ENCODE measurements at places on chromosomes 6 and 20.

DNA sequence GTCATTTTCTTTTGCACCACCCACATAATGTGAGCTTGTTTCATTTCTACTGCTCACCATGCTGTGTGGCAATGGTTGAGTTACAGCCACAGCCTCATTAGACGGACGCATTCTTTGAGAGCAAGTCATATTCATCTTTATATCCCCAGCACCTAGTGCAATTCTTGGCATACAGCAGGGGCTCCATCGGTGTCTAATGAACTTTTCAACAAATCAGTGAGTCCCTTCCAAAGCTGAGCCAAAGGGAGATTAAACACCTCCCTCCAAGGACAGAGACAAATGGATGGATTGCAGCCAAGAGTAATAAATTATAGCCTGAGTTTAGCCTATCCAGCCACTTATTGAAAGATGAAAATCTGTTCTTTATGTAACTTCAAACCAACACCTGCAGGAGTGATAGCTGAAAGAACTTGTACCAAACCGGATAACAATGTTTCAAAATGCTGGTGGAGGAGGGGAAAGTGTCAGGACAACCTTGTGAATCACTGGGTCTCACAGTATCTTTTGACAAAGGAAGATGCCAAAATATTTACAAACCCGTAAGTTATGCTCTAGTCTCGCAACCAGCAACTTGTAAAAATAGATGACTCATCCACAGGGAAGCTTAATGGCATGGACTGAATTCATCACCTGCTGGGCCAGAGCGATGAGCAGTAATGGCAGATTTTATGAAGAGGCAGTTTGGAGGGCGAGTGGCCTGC is 139.0 kb downstream of the PXDC1 start:
- DNase-seq, result peak; percentile 28

DNA sequence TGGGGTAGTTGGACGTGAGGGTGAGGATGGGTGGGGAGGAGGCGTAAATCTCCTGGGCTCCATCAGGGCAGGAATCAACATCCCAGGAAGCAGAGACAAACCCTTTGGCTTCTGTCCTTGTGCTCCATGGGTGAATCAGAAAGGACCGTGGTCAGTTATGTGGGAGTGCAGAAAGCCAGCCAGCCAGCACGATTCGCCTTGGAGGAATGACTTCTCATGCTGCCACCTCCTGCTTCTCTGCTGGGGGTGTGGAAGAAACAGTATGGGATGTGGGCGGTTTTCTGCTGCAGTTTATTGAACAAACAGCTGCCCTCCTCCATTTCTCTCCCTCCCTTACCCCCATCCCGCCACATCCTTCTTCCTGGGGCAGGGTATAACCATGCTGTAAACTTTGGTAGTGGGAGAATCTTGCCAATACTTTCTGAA is 214.5 kb downstream of the SOX4 start:
- DNase-seq, result no peak

DNA sequence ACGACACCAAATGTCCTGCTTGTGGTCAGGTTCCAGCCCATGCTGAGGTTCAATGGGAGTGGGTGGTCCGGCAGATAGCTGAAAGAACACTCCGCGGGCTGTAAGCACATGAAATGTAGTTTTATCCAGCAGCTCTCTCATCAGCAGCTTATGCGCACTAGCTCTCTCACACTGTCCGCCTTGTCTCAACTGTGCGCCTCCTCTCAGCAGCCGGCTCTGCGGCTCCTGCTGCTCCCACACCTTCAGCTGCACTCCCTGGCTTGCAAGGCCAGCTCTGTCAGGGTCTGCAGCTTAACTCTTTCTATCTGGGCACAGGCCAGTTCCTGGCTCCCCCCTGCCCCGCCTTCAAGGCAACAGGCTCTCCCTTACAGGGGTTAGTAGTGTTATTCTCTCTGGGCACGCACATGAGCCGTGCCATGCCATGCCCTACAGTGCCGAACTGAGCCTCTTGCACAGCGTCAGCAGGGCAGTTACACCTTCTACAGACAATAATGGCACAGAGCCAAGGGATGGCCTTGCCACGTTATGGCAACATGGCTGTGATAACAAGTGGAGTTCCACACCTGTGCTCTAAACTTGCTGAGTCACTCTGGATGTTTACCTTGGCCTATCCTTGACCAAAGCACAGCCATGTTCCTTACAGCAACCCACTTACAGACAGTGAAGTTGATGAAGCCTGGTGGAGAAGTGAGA is 84.0 kb upstream of the LRFN2 start:
- DNase-seq, result no peak

GRCh38 chr6:137200288-137200687 is 18.9 kb downstream of the IFNGR1 start:
- no peak for DNase-seq

DNA sequence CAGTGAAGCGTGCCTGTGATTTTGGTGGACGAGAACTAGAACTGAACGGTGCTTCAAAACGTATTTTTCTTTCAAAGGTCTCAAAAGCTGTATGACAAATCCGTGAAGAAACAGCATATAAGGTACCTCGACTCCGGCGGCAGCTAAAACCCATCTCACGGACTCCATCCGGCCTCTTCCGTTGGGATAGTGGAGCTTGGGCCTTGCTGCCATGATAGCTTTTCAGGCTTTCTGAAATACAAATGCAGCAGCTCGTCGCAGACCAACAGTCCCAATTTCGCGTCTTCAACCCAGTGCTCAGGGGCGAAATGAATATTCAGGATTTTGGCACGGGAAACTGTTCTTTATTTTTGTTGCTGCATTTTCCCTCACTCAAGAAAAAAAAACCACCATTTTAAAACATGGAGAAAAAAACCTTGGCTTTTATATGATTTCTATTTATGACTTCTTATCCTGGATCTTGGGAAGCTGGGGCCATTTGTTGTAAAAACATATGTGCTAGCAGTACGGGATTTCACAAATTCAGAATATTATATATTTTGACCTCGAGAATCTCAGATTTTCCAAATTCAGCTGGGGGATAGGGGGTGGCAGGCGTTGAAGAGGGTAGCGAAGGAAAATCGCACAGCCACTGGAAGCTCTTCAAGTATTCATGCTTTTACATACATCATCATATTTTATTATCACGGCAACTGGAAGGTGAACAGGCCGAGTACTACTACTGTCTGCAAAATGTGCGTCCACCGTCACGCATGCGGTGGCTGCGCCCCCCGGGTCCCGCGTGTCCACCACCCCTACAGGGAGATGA is 849 bp downstream of the GSTA4 start:
- DNase-seq, result no peak

DNA sequence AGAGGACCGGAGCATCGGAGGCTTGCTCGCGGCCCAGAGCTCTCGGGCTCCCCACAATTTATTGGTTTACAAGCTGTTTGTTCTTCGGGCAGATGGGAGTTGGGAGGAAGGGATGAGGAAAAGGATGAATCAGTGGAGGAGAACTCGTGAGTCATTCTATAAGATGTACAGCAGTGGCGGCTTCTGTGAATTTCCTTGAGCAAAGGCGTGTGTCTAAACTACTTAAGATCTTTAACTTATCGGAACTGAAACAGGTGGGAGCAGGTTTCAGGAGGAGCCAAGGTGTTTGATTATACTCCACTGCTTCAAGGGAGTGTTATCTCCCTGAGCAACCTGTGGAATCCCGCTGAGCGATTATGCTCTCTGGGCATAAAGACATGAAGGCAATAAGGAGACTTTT is 50.5 kb upstream of the IBTK start:
- DNase-seq, result no peak

GRCh38 chr6:29112135-29112534 is 4.3 kb downstream of the OR2J3 start:
- peak; percentile 12 for DNase-seq

DNA sequence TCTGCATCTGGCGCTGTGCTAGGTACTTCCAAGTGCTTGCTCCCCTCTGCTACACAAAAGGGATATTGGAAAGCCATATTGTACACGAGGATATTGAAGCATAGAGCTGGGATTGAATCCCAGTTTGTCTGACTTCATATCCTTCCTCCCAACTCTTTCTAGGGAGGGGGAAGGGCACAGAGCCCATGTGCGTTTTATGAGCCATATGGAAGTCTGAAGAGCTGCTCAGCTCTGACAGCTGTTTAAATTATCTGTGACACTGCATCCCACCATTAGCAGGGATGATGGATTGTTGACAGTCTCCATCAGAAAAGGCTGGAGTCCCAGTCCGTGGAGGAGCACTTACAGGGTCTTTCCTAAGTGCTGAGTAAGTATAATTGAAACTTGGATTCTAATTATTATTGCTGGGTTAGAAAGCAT is 18.4 kb downstream of the TIAM2 start:
- no peak for DNase-seq

DNA sequence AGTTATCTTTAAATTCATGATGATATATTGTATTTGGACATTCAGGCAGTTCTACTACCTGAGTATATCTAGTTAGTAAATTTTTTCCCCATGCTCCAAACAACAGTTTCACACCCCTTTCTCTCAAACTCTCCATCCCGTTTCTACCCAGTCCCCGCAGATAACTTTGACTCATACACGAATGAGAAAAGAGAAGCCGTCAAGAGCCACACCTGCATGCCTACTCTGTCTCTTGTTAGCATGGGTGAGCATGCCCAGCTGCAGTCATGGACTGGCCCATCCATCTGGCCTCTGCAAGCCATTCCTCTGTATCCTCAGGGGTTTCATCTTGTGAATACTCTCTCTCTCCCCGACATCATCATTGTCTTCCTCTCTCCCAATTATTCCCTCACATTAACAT is 41.5 kb downstream of the MYB start:
- no peak for DNase-seq

DNA sequence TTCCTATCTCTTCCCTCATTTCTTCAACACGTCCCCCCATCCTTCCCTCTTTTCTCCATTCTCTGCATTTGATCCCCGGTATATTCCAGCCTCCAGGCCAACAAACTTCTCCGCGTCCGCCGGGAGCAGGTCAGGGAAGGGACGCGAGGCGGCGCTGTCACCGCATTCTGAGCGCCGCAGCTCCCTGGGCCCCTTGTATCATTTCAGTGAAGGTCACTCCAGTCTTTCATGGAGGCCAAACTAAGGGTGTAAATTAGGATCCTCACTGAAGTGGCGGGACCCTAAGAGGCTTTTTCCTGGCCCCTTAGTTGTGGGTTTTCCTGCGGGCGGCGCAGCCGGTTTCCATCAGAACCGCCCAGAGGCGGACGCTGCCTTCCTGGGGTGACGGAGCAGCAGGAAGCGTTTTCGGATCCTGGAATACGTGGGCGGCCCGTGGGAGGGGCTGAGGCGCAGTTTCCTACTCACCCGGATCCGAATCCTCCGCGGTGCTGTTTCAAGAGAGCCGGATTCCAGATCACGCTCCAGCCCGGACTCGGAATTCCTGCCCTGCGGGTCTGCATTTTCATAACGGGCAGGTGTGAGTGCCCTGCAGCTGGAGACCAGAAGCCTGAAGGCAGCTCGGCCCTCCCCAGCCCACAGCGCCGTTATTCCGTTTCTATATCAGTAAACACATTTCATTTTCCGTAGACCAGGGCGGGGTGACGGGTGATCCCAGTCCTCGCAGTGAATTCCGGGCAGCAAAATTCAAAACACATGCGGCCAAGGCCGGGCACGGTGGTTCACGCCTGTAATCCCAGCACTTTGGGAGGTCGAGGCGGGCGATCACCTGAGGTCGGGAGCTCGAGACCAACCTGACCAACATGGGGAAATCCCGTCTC is 3.6 kb upstream of the MICA start:
- DNase-seq, result peak; percentile 88

GRCh38 chr6:150720774-150721233 is 121.1 kb downstream of the PLEKHG1 start:
- peak; percentile 8 for DNase-seq

DNA sequence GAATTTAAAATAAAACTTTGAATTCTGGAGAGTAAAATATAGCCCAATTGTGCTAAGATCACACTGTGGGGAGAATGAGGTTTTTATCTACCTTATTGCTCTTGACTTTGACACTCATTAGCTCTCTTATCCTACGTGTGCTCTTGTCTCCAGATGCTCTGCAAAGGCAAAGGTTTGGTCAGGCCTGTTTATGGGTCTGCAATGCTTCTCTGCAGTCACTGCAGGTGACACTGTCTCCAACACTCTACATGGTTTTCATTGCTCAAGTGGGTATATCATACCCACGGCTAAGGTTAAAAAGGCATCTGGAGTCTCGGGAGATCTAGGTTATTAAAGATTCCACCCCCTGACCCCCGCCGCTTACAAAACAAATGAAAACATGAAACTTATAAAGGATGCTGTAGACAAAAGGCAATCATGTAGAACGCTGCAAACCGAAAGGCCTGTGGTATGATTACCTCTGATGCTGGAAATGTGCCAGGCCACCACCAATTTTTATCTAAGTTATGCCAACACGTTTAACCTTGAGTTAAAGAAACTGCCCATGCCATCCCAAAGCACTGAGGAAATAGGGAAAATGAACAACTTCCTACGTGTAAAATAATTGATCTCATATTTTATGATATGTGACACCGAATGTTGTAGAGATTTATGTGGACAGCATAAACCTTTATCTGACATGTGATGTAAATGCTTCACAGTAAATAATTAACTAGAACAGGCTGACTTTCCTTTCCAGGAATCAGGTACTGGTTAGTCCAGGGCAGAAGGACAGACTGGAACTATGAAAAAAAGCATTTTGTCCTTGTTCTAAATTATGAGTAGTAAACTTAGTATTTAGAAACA is 238.2 kb upstream of the NOX3 start:
- DNase-seq, result no peak

GRCh38 chr20:1569415-1569881 is 11.9 kb upstream of the SIRPD start:
- DNase-seq, result peak; percentile 90

GRCh38 chr6:84348801-84349200 is 121.4 kb upstream of the CEP162 start:
- DNase-seq, result no peak

DNA sequence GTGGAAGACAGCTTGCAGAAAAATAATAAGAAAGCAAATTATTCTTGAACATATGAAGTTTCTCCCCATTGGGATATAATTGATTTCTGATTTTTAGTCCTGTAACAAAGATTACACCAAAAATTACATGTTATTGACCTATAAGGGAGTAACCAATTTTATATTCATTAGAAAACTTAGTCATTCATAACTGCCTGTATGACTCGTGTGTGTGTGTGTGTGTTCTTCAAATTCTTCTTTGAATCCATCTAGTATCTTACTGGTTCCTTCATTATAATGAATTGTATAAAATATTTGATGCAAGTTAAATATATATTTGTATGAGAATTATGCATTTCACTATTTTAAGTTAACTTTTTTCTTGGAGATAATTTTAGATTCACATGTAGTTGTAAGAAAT is 310.4 kb downstream of the HAO1 start:
- DNase-seq, result no peak
